Mammary epithelial cell (primary cell): ENCODE measurements at places on chromosomes 6 and 20. TPM values are rescaled to one million over a fixed set of nuclear protein-coding genes. Genes with fewer than 3 reads are reported as not detected.
A peak's percentile ranks its signal among the peaks of the same experiment; 100 is the strongest.

DNA sequence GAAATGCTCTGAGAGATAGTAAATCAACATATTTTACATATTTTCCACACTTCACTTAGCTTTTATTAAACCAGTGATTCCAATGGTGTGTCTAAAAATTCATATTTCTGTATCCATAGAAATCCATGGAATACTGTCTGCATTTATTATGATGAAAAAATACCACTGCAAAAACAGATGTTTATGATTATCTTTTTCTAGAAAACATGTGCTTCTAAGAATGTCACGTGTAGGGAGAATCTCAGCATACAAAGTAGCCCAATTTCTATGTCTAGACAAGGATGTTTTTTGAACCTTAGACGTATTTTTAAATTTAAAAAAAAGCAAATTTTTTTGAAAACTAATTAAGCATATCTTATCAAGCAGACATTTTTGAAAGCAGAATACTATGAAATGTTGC lies 622.4 kb downstream of the TENT5A start:
- DNase-seq = no peak

DNA sequence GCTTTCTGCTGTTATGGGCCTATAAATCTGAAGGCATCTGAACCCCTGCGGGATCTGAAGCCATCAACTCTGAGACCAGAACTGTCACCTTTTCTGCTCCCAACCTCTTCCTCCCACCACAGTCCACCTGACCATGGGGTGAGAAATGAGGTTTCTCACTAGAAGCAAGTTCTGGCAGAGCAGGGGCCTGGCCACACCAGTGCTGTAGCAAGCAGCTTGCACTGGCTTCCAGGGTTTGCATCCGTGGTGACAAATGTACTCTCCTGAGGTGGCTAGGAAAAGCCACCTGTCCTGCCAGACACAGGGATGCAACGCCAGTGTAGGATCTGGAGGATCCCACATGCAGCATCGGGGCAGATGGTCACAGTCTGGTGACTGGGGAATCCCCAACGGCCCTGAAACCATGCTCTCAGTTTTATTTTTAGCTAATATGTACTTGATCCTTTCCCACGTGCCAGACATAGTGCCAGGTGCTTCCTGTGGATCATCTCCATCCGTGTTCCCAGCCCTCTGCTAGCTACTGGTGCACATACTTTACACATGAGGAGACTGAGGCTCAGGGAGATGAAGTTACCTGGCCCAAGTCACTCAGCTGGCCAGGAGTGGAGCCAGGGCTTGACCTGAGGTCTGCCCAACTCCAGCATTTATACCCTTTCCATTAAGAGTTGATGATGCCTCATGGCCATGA lies 122.1 kb upstream of the SPACA1 start:
- DNase-seq = no peak

DNA sequence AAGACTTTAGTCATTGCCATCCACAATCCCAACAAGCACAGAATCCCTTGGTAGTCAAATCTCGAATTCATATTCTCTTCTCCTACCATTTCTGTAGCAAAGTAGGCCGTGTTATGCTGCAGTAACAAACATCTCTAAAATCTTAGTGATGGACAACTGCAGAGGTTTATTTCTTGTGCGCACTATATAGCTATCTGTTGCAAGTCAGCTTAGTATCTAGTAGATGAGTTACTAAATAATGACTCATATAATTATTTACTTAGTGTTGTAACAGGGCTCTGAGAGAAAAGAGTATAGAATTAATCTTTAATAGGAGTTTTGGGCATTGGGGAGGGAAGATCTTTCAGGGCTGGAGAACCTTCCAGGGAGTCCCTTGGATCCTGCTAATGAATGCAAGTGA lies 73.3 kb downstream of the CAP2 start:
- DNase-seq = no peak

DNA sequence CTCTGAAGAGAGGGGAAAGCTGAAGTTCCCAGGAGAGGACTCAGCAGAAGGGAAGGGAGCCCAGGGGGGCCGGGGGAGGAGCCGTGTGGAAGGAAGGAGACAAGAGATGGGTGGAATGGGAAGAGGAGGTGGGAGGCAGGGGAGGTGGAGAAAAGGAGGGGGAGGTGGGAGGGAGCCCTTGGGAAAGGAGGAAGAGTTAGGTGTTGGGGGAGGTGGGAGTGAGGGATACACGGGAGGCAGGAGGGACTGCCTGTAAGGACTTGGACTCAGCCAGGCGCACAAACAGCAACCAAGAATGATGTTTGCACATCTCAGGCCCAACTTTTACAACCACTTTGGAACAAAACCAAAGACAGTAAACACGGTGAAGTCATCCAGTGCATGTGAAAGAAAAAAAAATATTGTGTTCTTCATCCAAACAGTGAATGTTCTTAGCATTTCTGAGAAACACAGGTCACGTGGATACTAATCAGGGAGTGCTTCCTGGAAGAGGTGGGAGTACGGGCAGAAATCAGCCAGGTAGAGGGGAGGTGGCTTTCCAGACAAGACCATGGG lies 17.4 kb upstream of the LSM14B start:
- no peak for DNase-seq

DNA sequence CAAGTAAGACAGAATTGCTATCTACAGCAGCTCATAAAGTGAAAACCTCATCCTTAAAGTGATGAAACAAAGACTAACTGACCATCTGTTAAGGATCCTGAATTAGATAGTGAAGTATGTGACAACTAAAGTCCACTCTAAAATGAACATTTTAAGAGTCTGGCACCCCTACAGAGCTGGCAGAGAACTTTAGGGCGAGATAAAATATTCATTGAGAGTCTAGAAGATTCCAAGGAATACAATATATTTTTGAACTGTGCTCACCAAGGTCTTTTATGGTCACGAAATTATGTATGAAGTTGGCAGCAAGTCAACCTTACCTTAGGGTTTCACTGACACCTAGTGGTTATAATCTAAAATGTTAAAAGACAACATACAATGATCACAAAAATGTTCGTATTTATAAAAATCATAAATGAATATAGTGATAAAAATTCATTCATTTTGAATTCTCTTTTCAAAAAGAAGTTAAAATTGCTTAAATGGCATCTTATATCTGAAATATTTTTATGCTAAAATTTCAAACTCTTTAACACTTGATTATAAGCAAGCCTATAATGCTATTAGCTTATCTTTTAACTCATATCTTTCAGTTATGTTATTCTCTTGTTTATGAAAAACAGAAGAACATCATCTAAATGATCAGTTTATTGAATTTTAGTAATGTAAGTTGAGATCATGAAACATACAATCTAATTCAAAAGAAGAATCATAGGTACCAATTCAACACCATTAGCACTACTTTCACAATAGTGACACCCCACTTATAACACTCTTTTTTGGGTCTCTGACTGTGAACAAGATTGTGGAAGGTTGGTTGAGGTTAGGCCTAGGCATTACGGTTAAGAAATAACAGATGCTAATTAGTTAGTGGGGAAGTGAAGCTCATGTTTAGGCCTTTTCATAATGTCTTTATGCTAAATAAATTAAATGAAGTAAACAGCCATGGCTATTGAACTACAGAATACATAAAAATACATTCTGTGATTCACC lies 27.5 kb downstream of the RSPH3 start:
- DNase-seq = peak; percentile 50

GSTA2 gene
- total RNA-seq = not detected in 2 replicates

DNA sequence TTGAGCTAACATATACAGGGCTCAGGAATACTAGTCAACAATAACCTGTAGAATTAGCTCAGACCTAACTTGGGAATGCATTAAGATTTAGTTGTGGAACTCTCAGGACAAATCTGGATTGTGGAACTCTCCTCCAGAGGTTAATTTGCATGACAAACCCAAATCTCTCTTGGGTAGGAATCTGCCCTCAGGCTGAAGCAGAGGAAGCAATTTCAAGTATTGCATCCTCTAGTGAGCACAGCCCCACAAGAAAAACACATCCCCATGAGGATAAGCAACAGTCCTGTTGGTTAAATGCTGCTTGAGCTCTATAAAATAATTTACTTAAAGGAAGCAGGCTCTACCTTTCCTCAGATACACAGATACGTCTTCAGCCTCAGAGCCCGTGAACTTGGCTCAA lies 170.9 kb upstream of the STXBP5 start:
- DNase-seq = no peak

GRCh38 chr6:90008908-90009501 lies 114.7 kb downstream of the GJA10 start:
- DNase-seq = peak; percentile 38

MACROD2 gene
- total RNA-seq = 1.4 and 1.9 TPM in 2 replicates

DNA sequence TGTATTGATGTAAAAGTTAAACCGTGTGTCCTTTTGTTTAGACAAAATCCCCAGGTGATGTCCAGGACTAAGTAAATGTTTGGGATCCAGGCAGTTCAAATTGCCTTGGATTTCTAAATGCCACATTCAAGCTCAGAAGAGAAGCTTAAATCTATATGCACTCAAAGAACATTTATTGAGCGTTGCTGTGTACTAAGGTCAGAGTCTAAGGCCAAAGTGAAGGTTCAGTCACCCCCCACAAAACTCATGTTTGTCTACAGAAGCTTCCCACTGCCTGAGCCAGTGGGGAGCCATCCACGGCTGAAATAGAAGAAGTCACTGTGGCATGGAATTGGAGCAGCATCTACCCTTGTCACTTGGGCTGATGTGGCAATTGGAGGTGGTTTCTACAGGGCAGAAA lies 70.7 kb upstream of the INSM1 start:
- no peak for DNase-seq

GRCh38 chr6:44009425-44010321 lies 117.6 kb downstream of the MRPL14 start:
- DNase-seq = peak; percentile 69

- DNase-seq = no peak
These were observed 159.6 kb downstream of the SASH1 start for GRCh38 chr6:148502083-148502772.

- no peak for DNase-seq
These were observed 46.0 kb upstream of the IL17A start for GRCh38 chr6:52139985-52140680.

TFAP2A gene
- total RNA-seq = 112 and 123 TPM in 2 replicates

BIRC7 gene
- total RNA-seq = not detected in 2 replicates

- DNase-seq = peak; percentile 23
These were observed 370.1 kb downstream of the BMP2 start for GRCh38 chr20:7137395-7138151.

DNA sequence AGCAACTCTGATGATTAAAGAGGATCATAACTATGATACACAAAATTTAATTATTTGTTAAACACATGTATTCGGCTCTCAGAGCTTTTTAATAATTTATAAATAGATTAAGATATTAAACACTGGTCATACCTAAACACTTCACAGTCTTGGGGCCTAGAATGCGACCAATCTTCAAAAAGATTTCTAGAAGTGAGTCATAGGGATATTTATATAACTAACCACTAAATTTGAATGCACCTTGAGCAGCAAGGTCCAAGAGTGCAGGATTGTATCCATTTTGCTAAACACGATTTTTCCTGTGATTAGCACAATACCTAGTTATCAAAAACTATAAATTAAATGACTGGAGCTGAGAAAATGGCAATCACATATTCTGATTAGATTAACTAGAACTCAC lies 709.3 kb downstream of the EPHA7 start:
- DNase-seq = no peak

GRCh38 chr6:32070814-32071543 lies 32.8 kb downstream of the CYP21A2 start:
- DNase-seq = no peak

IMPG1 gene
- total RNA-seq = not detected

SAPCD1 gene
- 0.33 TPM for total RNA-seq

GRCh38 chr6:113901482-113901881 lies 44.3 kb downstream of the MARCKS start:
- no peak for DNase-seq

CTCFL gene
- total RNA-seq = not detected in 2 replicates

GRCh38 chr6:70375882-70376281 lies 37.4 kb upstream of the FAM135A start:
- DNase-seq = no peak

ZFP64 gene
- total RNA-seq = 16.1 and 18.6 TPM in 2 replicates

C4A gene
- 4.4 and 8.7 TPM in 2 replicates for total RNA-seq

BHLHE23 gene
- total RNA-seq = not detected in 2 replicates

GRCh38 chr6:130927305-130927704 lies 100.1 kb downstream of the SMLR1 start:
- DNase-seq = peak; percentile 78

- no peak for DNase-seq
These were observed 168.3 kb upstream of the SPACA1 start for GRCh38 chr6:87879132-87879861.

HLA-DRB5 gene
- total RNA-seq = not detected in 2 replicates

GRCh38 chr6:166611631-166612030 lies 15.4 kb downstream of the RPS6KA2 start:
- no peak for DNase-seq

GRCh38 chr6:1849691-1850090 lies 240.0 kb downstream of the FOXC1 start:
- DNase-seq = no peak

FANCE gene
- total RNA-seq = 3.7 TPM

DNA sequence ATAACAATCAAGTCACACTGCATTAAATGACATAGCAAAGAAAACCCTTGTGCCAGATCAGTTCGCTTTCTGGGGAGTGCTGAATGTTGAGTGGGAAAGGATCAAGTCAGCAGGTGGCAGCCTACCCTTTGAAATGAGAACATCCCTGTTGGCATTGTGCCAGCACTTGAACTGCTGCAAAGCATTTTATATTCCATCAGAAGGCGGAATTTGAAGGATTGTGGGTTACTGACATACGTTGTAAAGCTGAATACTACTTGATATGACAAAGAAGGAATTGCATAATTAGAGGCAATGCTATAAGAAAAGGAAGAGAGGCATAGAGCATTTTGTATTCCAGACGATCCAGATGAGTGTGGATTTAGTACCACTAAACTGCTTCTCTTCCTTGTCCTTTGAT lies 26.5 kb downstream of the BCKDHB start:
- peak; percentile 41 for DNase-seq

TBC1D22B gene
- 10.4 and 13.8 TPM in 2 replicates for total RNA-seq

PBOV1 gene
- not detected in 2 replicates for total RNA-seq

GRCh38 chr20:35006009-35006408 lies 50.3 kb downstream of the MYH7B start:
- no peak for DNase-seq

DNA sequence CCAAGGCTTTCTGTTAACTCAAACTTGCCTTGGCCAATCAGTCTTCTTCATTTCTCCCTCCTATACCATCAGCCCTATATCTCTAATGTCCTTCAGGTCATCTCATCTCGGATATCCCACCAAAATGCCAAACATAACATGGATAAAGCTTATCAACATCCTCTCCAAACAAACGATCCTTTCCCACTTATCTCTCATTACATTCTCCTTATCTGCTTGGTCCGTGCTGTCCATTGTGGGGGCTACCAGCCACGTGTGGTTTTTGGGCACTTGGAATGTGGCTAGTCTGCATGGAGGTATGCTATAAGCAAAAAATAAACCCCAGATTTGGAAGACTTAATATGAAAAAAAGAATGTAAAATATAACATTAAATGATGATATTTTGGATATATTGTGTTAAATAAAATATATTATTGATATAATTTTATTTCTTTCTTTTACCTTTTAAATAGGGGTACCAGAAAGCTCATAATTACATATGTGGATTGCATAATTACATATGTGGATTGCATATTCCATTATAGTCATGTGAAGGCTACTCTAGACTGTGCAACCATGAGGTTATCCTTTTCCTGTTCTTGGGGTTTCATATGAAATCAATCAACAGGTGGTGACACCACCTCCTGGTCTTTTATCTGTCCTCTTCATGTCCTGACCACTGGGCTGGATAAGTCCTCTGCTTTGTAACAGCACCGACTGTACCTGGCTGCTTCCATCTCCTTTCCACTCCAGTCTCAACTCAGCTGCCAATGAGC lies 123.0 kb downstream of the CD83 start:
- DNase-seq = no peak

- peak; percentile 94 for DNase-seq
These were observed 81.9 kb downstream of the ZMYND8 start for GRCh38 chr20:47274401-47275108.
